ENCODE measurements at places on chromosomes 12 and 14. TPM values are rescaled to one million over a fixed set of nuclear protein-coding genes. Genes with fewer than 3 reads are reported as not detected.

SLC25A21 gene
- not detected for total RNA-seq

DNA sequence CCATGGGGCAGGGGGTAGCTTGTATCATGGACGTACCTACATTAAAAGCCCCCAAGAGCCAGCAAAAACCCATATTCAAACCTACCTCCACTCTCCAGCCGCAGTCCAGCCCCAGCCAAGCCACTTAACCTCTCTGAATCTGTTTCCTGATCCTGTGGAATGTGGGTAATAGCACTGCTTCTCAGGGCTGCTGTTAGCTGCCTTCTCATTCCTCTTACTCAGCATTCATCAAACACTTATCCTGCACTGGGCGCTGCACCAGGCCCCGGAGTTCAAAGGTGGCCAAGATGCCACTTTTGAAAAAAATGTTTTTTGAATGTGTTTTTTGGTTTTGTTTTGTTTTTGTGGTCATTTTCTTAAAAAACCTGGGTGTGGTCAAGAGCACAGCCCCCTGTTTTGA lies 237.4 kb downstream of the CHST11 start:
- DNase-seq = no peak

GRCh38 chr12:108811411-108812180 lies 45.8 kb downstream of the SSH1 start:
- DNase-seq = no peak

DNA sequence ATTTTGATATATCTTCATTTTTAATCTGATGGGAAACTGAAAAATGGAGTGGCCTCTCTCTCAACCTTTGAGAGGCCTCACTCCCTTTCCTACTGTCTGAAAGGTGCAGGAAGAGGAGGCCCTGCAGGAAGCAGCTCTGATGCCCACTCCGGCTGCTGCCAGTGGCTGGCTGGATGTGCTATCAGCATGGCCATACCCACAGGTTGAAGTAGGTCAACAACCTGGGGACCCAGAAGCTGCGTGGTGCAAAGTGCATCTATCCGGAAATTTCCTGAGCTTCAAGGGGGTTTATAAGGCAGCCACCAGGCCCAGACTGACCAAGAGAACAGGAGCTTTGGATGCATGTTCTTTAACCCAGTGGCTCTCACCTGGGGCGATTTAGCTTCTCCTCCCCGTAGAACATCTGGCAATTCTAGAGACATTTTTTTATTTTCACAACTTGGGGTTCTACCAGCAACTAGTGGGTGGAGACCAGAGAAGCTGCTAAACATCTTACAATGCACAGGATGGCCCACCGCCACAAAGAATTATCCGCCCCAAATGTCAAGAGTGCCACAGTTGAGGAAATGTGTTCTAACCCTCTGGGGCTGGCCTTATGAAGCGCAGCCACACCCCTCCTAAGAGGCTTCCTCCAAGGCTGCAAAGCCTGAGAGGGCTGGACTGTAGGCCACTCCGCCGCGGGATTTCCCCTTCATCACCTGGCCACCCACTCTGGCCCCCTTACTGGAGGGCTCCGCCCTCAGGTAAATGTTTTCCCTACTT lies 8.2 kb upstream of the BATF start:
- peak; percentile 25 for DNase-seq

ADCY6 gene
- total RNA-seq = not detected

DNA sequence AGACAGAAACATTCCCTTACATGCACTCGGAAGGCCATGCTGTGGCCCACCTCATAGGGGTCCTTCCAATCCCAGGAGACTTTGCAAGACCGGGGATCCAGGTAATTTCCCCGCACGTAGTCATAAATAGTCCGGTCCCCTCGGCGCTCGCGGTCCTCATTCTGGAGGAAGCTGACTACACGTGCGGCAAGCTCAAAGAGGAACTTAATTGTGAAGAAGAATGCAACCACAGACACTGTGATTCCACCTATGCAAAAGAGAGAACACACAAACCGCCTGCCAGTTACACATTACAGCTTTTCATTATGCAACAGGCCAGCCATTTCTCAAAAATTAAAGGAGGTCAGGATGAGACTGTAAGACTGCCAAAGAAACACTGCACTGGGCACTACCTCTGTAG lies 28.4 kb downstream of the AREL1 start:
- no peak for DNase-seq

GRCh38 chr12:119479121-119479561 lies 114.4 kb upstream of the TMEM233 start:
- no peak for DNase-seq

- DNase-seq = no peak
These were observed 112.8 kb upstream of the PELI2 start for GRCh38 chr14:56005191-56006053.

MGAT2 gene
- total RNA-seq = 40.0 TPM

DNA sequence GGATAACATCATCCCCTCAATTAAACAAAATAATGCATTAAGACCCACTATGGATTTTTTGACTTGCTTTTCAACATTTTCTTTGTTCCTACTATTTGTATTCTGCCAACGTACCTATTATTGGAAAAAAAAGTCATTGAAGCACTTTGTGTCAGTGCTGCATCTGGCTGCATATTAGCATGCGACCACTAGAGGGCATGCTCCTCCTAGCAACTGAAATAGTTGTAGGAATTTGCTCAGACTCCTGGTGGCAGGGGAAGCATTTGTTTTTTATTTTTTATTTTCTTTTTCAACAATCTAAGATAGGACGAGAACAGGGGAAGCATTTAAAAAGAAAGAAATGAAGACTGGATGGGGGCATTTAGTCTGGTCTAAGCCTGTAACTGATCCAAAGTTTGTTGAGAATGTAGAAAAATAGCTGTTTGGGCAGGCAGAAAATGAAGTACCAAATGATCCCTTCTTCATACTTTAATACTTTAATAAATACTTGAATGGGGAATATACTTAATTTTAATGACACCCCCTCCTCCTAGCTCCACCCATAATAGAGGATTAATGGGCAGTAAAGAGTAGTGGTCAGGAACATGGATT lies 14.5 kb upstream of the CLEC4A start:
- peak; percentile 67 for DNase-seq

Data from activated naive CD8-positive, alpha-beta T cell treated with anti-CD3 and anti-CD28 coated beads for 36 hours (primary cell).